ENCODE measurements at places on chromosomes 2 and 18. TPM values are rescaled to one million over a fixed set of nuclear protein-coding genes. Genes with fewer than 3 reads are reported as not detected.

DNA sequence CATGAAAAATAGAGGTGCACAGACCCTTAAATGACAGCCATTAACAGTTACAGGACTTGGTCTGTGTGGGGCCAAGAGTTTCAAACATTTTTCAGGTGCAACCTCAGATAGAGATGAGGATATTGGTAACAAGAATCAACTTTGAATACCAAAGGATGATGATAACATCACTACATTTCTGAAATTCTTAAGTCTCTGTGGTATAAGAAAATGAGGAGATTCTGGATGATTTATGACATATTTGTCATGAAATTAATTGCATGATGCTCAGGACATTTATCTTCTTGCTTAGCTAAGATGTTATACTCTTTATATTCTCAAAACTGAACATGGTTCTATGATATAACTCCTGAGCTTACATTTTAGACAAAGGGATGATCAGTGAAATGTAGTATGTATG is 471.8 kb upstream of the CWC22 start:
- no peaks in the 10 kb centered on the region for H3K4me1 ChIP-seq
- H3K27me3 ChIP-seq = no peaks in the 10 kb centered on the region
- H3K36me3 ChIP-seq = no peaks in the 10 kb centered on the region

DNA sequence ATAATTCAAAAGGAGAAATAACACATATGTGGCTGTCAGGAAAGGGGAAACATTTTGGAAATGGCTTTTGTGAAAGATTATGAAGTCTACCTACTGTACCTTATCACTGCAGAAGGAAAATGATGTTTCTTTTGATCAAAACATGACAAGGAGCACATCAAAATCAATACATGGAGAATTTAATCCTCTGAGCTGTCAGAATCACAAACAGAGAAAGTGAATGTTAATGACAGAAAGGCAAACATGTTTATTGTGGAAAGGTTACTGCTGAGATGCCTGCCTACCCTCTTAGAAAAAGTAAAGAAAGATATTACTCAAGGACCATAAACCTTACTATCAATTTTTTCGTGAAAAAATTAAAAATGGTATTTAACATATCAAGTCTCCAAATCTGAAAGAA is 794.5 kb upstream of the GYPC start:
- no peaks in the 10 kb centered on the region for H3K36me3 ChIP-seq
- DNase-seq = no peak
- H3K4me1 ChIP-seq = no peaks in the 10 kb centered on the region
- no peak overlapping the region for H3K27ac ChIP-seq
- no peak overlapping the region for H3K4me3 ChIP-seq

The HOXD12 gene
- not detected for total RNA-seq

The EVX2 gene
- total RNA-seq = not detected

The IL1B gene
- total RNA-seq = not detected

The G6PC2 gene
- total RNA-seq = not detected

The SERPINB2 gene
- not detected for total RNA-seq

Data from chondrocyte (in vitro differentiated cells).